Testis (tissue), 5 donors: ENCODE measurements at places on chromosomes 4 and X. TPM values are rescaled to one million over a fixed set of nuclear protein-coding genes. Genes with fewer than 3 reads are reported as not detected.

DNA sequence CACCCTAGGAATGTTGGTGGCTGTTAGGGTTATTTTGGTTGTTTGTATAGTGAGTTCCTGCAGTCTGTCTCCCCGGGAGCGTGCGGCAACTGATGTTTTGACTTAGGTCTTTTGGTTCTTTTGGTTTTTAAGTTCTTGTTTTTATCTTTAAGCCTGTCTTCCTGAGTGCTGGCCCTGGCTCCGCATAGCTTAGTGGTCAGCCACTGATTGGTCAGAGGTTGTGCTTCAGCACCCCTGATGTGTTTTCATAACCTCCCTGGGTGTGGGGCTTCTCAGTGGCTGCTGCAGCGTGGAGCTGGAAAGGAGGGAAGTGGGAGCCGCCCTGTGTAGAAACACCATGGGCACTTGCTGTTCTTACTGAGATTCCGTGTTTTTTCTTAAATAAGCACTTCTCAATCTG is 5.1 kb downstream of the PIGG start:
- peak; percentile 34 for DNase-seq

RENBP gene
- polyA plus RNA-seq: 4.8 TPM

GABRG1 gene
- 0.40 TPM for polyA plus RNA-seq

DNA sequence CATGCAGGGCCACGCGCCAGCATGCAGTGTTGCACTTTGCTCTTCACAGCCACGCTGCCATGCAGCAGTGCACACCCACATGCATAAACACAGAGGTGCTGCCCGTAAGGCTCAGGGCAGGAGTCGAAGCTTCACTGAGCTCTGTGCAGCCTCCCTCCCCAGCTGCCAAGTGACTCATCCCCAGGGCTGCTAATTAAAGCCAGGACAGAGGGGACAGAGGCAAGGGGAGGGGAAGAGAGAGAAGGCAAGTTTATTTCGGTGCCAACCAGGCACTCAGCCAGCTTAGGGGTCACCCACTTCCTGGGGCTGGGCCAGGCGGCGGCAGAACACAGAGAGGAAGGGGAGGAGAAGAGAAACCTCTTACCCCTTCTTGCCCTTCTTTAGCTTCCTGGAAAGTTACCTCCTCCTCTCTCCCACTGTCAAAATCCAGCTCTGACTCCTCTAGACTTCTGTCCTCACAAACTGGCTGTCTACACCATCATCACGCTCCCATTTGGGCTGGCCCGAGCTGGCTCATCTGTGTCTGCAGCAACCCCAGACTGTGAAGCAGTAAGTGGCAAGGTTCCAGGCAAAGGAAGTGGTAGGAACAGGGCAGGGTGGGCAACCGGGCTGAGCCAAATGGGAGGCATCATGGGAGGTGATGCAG is 6.2 kb upstream of the IQSEC2 start:
- DNase-seq: no peak

- DNase-seq: no peak
Measured at GRCh38 chr4:94590493-94590892, 138.8 kb downstream of the PDLIM5 start.

DNA sequence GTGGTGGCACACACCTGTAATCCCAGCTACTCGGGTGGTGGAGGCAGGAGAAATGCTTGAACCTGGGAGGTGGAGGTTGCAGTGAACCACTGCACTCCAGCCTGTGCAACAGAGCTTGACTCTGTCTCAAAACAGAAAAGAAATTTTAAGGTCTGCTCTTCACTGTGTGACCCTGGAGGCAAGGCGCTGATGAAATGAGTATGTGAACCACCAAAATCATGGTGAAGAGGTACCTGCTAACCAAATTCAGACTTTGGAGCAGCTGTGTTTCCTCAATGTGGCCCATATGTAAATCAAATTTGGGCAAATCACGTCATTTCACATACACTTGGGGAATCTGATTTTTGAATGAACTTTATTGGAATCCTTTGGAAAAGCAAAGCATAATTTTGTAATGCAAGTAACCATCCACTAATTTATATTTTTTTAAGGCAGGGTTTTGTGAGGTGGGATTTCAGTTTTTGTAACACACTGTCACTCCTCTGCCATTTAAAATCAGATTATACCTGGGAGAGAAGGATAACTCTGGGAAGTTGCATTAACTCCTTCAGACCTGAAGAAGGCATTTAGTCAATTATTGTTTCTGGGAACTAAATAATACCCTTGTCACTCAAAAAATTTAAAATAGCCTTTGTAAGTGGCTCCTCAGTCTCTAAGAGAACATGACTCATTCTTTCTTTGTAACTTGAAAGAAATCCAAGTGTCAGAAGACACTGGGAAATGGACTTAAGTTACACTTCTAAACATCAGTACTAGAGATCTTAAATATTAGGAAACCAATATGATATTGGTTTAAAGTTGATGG is 24.0 kb downstream of the DOCK11 start:
- DNase-seq: no peak

GRCh38 chrX:127404161-127404560 is 584.6 kb downstream of the PRR32 start:
- DNase-seq: no peak

UGT2B7 gene
- 1.5 TPM for polyA plus RNA-seq

- DNase-seq: no peak
Measured at GRCh38 chrX:45743081-45743533, 542.4 kb upstream of the DIPK2B start.

GRCh38 chr4:6953751-6954380 is 44.2 kb downstream of the TBC1D14 start:
- peak; percentile 80 for DNase-seq

- DNase-seq: no peak
Measured at GRCh38 chrX:46571423-46572339, 1.9 kb upstream of the CHST7 start.

IL21 gene
- 1.3 TPM for polyA plus RNA-seq

- DNase-seq: no peak
Measured at GRCh38 chr4:118287711-118288451, 64.9 kb downstream of the PRSS12 start.

- DNase-seq: no peak
Measured at GRCh38 chr4:138455097-138455496, 212.9 kb upstream of the SLC7A11 start.

- no peak for DNase-seq
Measured at GRCh38 chr4:40333921-40334352, 1.2 kb upstream of the CHRNA9 start.

DNA sequence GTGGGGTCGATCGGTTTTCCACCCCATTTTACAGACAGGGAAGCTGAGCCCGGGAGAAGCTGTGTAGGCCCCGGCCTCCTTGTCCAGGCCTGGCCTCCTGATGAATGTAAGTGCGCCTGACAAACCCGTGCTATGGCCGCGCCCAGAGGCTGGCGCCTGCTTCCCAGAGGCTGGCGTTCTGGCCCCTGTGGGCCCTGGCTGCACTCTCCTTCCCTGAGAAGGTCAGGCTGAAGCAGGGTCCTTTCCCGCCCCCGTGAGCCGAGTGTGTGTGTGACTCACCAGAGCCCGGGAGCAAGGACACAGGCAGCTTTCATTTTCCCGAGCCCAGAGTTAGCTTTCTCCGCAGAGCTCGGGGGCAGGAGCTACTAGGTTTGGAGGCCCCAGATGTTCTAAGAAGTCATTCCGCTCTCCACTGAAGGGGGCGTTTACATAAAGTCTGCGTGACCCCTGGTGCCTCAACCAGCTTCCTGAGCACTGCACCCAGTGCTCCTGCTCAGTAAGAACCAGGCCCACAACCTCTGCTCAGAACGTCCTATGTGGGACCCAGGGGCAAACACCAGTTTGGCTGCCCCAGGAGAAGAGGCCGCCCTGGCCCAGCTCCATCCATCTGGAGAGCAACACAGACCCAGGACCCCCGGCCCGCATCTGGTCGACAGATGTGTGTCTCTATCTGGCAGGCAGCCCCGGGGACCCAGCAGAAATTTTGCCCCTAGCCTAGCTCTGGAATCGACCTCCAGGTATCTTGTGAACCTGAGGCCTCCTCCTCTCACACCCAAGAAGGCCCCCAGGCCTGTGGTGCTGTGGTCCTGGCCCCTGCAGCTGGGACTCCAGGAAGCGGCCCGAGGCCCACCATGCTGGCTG is 13.6 kb downstream of the UVSSA start:
- peak; percentile 68 for DNase-seq

DNA sequence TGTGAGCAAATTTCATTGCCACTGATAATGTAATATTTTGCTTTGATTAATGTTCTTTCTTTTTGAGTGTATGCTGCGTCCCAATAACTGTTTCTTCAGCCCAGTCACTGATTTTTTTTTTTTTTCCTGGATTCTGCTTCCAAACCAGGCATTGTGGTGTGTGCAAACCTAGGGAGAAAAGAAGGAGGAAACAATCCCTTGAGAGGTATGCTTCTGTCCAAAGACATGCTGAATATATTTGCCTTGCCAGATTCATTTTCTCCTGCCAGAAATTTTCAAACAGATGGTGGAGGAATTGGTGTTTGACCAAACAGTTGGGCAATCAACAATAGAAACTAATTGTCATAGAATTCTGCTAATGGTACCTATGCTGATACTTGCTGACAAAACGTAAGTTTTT is 753.6 kb downstream of the RPA4 start:
- DNase-seq: no peak

TKTL2 gene
- 211 TPM for polyA plus RNA-seq
